ENCODE measurements at places on chromosomes 12 and 14.

- no peak for DNase-seq
Observed at GRCh38 chr12:27291862-27292261, 40.8 kb upstream of the BMAL2 start.

DNA sequence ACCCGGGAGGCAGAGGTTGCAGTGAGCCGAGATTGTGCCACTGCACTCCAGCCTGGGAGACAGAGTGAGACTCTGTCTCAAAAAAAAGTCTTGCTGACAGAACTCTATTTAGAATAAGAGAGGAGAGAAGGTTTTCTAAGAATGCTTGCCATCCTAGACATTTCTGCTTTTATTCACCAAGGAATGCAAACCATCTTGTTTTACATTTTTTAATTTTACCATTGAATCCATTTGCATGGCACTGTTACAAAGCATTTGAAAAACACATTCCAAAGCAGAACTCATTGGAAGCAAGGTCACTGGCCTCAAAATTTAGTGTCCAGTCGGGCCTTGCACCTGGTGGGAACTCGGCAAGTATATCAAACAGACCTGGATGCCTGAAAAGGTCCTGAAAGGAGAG, 44.2 kb upstream of the RASSF3 start:
- DNase-seq, result no peak

- no peak for DNase-seq
Observed at GRCh38 chr12:95882080-95882479, 23.3 kb downstream of the SNRPF start.

DNA sequence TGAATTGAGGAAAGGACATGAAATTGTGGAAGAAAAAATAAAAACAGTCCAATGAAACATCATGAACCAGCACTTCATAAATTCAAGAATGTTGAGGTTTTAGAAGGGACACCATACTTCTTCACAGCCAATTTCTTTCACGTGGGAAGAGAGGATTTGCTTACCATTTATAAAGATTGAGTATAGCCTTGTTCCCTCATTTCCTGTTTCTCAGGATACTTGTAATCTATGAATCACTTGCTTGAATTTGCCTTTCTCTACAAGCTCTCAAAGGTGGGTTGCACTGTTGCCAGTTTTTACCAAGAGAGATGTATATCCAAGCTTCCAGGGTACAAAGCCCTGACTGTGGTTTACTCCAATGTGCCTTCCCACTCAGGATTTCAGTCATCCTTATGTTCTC, 116.1 kb downstream of the DUSP6 start:
- no peak for DNase-seq

DNA sequence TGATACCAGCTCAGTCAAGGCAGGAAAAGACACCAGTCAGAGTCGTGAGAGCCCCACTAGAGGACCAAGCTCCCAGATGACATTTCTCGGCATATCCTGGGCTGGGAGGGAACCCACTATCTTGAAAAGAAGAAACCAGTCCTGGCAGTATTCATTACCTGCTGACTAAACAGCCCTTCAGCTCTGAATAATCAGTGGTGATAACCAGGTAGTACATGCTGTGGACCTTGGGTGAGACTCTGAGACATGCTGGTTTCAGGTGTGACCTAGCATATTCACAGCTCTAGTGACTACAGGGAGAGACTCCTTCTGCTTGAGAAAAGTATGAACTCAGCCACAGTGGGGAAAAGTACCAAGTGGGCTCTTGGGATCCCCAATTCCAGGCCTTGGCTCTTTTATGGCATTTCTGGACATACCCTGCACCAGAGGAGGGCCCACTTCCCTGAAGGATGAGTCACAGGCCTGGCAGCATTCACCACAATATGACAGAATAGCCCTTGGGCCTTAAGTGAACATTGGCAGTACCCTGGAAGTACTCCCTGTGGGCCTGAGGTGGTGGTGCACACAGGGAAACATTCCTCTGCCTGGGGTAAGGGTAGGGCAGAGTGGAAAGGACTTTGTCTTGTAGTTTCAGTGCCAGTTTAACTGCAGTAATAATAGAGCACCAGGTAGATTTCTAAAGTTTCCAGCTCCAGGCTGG, 82.6 kb upstream of the SLC38A4 start:
- DNase-seq, result no peak

- DNase-seq, result no peak
Observed at GRCh38 chr12:71684081-71684480, 1.8 kb upstream of the TMEM19 start.

DNA sequence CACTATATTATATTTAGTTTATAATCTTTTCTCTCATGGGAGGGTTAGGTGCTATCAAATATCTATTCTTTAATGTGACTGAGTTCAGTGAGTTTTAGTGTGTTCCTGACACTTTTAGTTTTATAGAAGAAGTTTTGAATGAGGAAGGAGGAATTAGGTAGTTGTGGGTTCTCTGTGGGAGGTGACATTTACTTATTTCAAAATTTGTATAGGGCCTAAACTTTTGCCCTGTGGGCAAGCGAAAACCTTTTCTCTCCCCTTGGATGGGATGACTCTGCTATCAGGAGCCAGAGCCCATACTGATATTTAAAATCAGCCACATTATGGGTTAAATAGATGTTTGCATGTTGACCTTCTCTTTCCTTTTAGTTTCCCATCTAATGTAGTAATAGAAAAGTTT, 43.6 kb downstream of the SPATS2 start:
- DNase-seq, result no peak

DNA sequence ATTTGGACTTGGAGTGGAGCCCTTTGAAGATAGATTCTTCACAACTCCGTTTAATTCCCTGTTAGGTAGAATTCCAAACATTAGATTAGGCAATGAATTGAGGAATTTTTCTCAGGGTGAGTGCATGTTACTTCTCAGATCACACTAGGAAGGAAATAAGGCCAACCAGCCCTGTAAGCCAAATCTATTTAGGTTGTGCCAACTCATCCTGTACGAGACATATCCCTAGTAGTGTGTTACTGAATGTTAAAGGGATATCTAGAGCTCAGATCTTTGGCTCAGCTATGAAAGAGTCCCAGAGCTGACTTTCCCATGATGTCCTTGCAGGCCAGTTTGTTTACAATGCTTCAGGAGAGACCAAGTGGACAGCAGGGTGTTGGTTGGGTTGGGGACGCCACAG, 45.6 kb downstream of the GPHB5 start:
- DNase-seq, result no peak

- DNase-seq, result no peak
Observed at GRCh38 chr12:119202544-119202943, 23.8 kb downstream of the HSPB8 start.

DNA sequence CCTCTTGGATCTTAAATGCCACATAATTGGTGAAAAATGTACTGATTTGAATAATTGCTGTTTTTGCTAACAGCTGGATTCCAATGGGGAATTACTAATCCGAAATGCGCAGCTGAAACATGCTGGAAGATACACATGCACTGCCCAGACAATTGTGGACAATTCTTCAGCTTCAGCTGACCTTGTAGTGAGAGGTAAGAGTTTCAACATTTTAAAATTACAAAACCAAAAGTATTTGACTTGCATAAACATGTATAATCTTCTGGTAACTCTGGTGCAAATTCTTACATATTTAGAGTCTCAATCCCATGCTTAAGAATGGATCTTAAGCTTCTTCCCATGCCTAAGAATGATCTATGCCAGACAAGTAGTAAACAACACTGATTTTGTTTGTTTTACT, 229.1 kb upstream of the PDZRN4 start:
- DNase-seq, result no peak

DNA sequence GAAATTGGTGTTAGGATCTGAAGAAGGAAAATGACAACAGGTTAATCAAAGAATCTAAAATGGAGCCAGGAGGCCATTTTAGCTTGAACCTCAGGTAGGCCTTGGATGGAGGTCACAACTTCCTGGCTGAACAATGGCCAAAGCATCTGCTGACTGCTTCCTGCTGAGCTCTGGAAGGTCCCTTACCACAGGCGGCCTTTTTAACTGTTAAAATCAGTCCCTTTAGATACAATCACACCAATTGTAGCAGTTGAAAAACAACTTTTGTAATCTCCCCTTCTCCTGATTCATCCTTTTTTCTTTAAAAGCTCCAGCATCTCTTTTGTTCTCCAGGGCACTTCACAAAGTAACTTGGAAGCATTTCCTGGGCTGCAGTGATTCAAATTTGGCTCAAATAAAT, 388.8 kb downstream of the PDZRN4 start:
- no peak for DNase-seq

- peak; percentile 51 for DNase-seq
Observed at GRCh38 chr12:67649570-67650387, 1.2 kb downstream of the DYRK2 start.

GRCh38 chr12:92029902-92030586, 115.6 kb downstream of the BTG1 start:
- DNase-seq, result no peak

GRCh38 chr12:76628745-76629144, 69.2 kb upstream of the OSBPL8 start:
- DNase-seq, result no peak

DNA sequence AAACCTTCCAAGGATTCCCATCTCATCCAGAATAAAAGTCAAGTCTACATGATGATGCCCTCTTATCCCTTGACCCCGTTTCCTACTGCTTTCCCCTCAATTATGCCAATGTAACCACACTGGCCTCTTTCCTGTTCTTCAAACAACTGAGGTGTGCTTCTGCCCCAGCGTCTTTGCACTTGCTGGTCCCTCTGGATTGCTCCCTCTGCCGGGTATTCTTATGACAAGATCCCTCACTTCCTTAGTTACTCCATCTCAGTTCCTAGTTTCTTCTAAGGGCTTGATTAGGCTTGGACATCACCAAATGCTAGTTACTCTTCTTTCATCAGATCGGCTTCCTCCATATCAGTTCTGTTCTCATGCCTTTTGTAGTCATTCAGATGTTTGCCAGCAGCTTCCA, 32.7 kb upstream of the PELI2 start:
- no peak for DNase-seq

DNA sequence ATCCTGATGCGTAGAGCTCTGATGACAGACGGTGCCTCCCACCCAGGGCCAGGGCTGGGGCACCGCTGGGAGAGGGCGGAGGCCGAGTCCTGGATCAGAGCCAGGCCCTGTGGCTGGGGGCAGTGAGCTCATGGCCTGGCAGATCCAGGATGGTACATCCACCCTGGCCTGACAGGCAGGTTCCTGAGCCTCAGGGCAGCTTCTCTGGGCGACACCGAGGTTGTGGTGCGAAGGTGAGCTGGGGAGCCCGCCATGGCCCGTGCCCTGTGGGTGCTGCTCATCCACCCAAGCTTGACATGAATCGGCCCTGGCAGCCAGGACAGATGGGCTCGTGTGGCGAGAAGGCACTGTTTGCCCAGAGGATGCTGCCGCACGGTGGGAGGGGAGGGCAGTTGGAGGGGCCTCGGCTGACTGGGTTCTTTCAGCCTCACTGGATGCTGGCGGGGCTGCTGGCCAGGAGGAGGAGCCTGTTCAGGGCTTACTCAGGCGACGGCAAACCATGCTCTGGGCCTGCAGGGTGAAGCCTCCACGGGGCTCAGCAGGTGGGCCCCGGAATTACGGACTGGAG, 16.6 kb downstream of the LRTM2 start:
- DNase-seq, result no peak

- DNase-seq, result no peak
Observed at GRCh38 chr12:58811346-58811745, 109.0 kb downstream of the LRIG3 start.

DNA sequence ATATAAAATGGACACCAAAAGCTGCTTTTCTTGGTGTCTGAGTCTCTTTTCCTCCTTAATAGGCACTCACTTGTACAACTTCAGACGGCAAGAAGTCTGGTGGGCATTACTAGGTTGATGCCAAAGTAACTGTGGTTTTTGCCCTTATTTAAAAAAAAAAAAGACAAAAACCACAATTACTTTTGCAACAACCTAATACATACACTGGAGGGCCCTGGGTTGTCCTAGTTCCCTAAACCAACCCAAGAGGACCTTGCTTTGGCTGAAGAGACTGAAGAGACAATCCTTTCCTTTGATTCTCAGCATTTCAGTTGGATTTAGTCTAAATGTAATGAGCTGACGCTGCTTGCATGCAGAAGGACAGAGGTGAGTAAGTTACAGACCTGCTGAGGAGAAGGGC, 16.2 kb upstream of the PLEKHG3 start:
- no peak for DNase-seq

DNA sequence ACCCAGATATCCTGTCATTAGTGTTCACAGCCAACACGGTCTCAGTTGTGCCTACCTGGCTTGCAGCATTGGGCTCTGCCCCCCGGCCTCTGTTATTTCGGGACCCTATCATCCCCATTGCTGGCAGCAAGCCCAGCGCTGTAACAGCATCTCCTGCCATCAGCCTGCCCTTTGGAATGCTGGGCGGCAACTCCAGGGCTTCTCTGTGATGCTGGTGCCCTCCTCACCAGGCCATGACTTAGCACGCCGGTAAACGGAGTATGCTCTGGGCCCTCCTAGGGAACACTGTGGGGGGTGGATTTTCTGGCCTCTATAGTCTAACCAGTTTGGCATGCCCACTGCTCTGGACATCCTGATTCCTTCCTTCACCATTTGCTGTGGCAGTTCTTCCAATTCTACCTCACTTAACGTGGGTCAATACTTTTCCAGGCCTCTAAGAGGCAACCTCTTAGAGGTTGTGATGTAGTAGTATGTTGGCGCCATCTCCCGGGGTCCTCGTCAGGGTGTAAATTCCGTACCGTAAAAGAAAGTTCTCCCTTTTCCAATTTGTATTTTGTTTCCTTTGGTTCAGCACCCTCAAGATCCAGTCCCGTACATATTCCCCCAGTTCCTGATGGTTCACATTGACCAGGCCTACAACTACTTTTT, 80.0 kb downstream of the SINHCAF start:
- DNase-seq, result no peak

DNA sequence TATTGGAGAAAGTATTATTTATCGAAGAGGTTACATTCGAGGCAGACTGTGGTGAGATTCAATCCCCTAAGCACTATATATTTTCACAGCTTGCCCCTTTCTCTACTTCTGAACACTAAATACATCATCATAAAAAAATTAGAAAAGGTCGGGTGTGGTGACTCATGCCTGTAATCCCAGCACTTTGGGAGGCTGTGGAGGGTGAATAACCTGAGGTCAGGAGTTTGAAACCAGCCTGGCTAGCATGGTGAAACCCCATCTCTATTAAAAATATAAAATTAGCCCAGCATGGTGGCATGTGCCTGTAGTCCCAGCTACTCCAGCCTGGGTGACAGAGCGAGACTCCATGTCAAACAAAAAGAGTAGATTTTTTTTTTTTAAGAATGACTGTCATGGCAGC, 70.6 kb upstream of the MYF6 start:
- DNase-seq, result no peak

DNA sequence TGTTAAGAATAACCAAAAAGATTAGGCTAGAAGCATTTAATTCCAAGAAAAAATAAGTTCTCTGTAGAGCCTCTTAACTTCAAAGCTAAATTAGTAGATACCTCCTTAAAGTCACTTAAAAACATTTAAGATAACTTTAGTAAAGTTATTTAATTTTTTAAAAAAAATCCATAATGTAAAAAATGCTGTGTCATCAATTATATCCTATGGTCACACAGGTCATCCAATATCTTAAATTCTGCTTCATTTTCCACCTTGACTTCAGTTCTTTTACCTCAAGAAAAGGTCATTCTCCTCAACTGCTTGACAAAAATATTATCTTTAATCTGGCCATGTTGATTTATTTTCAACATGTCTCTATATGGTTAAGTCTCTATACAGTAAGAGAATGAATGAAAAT, 274.3 kb downstream of the PRKD1 start:
- no peak for DNase-seq

- DNase-seq, result no peak
Observed at GRCh38 chr14:64411001-64411400, 22.8 kb downstream of the MTHFD1 start.

GRCh38 chr12:47808050-47808449, 11.7 kb downstream of the HDAC7 start:
- peak; percentile 82 for DNase-seq

Measured in activated CD4-positive, alpha-beta T cell treated with anti-CD3 and anti-CD28 coated beads for 48 hours (primary cell).